Left lung (tissue), 14 donors: ENCODE measurements at places on chromosomes 3 and 15.

GRCh38 chr15:40769274-40770146 is at the start of gene C15orf62:
Gene C15orf62, plus strand, starts transcription at chr15:40769980. Its CDS starts 516 bp downstream, at chr15:40770496.
- DNase-seq: no peak

DNA sequence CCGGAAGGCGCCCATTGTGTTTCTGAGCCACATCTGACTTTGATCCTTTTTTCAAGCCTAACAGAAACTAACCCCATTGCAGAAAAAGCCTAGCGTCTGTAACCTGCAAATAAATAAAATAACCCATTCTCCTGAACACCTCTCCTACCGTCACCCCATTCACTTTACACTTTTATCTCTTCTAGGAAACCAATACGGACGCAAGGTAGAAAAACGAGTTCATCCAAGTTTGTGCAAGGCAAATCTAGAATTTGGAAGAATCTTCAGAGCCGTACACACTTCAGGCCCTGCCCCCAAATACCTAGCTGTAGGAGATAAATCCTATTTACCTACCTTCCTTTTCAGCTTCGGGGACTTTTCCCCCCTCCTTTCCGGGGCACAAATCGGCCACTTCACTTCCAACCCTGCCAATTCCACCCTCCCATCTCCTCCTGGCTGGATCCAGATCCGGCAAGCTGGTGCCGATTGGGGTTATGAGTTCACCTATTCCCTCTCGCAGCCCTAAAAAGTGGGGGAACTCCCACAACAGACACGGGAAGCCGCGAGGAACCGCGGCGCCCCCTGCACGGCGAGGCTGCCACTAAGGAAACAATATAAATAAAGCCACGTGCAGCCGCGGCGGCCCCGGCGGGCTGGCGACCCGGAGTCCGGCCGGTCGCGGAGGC is 987 bp downstream of the PRTG start:
- DNase-seq: peak; percentile 35

GRCh38 chr3:100875239-100875638 is 118.0 kb downstream of the ABI3BP start:
- peak; percentile 68 for DNase-seq

DNA sequence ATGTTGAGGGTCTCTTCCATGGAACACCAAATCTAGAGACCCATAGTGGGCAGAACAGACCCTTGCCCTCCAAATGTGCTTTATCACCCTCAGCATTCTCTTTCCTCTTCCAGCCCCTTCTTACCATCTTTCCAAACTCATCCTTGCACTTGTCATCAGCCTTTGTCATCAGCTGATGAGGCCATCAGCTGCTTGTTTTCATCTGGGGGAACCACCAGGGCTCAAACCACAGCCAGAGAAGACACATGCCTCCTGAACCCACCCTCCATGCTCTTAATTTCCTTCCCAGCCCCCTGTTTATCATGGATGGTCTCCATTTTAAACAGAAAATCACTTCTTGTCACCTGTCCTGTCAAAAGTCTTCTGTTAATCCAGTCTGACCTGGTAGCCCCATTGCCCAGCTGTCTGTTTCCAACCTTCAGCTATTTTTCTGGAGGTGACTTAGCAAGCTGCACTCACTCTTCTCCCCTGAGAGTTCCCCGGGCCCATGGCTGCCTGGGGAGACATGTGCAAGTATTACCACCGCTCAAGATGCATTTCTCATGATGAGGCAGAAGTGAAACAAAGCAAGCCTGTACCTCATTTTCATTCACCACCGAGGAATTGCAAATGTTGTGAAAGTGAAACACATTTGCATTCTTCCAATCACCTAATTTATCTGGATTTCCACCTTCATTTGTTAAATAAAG is 14.7 kb upstream of the SYNM start:
- DNase-seq: no peak
